NCI-H1417 (cell line): ENCODE measurements at places on chromosomes 3 and 15.

DNA sequence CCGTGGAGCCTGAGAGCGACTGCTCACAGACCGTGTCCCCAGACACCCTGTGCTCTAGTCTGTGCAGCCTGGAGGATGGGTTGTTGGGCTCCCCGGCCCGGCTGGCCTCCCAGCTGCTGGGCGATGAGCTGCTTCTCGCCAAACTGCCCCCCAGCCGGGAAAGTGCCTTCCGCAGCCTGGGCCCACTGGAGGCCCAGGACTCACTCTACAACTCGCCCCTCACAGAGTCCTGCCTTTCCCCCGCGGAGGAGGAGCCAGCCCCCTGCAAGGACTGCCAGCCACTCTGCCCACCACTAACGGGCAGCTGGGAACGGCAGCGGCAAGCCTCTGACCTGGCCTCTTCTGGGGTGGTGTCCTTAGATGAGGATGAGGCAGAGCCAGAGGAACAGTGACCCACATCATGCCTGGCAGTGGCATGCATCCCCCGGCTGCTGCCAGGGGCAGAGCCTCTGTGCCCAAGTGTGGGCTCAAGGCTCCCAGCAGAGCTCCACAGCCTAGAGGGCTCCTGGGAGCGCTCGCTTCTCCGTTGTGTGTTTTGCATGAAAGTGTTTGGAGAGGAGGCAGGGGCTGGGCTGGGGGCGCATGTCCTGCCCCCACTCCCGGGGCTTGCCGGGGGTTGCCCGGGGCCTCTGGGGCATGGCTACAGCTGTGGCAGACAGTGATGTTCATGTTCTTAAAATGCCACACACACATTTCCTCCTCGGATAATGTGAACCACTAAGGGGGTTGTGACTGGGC lies 7.3 kb downstream of the FAM131A start:
- DNase-seq, result no peak

DNA sequence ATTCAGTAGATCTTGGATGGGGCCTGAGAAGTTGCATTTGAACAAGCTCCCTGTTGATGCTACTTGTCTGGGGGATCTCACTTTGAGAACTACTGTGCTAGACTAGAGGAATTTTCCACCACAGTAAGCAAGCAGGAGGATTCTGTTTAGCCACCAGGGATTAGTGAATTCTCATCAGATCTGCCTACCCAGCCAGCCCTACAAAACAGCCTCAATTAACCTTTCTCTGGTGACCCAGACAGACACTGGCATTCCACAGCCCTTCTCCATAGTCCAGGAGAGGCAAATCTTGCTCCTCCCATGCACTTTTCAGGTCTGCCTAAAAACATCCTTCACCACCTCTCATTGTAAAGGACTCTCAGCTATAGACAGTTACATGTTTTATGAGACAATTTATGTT lies 16.7 kb upstream of the MYH15 start:
- no peak for DNase-seq

GRCh38 chr3:54067055-54067698 lies 55.2 kb upstream of the CACNA2D3 start:
- DNase-seq, result no peak

- no peak for DNase-seq
Observed at GRCh38 chr3:172289583-172289982, 158.7 kb downstream of the GHSR start.

DNA sequence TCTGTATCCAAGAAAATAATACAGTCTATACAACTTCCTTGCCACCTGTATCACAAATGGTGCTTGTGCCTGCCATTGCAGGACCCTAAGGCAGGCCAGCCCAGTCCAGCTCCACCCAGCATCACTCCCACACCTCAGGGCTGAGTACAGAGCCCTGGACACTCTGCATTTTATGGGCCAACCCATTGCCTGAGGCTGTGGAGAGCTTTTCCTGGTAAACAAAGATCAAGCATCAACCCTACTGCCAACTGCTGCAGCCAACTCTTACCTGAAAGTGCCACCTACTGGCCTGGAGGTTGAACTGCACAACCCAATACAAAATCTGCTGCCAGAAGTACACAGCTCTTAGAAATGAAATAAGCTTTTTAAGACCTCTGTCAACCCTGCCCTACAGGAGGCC lies 1082.2 kb downstream of the NAALADL2 start:
- DNase-seq, result no peak

- DNase-seq, result no peak
Observed at GRCh38 chr3:25619382-25619781, 45.3 kb downstream of the TOP2B start.

GRCh38 chr3:174533286-174533685 lies 325.8 kb upstream of the NAALADL2 start:
- no peak for DNase-seq

- peak; percentile 45 for DNase-seq
Observed at GRCh38 chr3:159263750-159264553, 462.1 kb downstream of the MFSD1 start.

GRCh38 chr15:95897651-95898050 lies 432.8 kb upstream of the NR2F2 start:
- DNase-seq, result no peak

DNA sequence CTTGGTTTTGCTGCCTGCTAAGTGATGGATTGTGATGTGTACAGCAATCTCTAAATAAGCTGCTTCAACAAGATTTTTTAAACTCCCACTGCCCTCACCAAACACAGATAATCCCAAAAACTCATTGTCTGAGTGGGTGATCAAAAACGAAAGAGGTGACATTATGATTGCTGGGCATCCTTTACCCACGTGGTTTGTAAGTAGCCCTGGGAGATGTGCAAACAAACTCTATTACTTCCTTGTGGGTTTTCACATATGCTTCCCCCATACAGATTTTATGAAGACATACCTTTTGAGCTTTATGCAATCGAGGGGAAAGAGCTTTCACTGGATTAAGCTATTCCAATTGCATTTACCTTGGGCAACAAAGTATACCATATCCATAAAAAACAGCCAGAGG lies 1000.4 kb downstream of the FHIT start:
- no peak for DNase-seq

DNA sequence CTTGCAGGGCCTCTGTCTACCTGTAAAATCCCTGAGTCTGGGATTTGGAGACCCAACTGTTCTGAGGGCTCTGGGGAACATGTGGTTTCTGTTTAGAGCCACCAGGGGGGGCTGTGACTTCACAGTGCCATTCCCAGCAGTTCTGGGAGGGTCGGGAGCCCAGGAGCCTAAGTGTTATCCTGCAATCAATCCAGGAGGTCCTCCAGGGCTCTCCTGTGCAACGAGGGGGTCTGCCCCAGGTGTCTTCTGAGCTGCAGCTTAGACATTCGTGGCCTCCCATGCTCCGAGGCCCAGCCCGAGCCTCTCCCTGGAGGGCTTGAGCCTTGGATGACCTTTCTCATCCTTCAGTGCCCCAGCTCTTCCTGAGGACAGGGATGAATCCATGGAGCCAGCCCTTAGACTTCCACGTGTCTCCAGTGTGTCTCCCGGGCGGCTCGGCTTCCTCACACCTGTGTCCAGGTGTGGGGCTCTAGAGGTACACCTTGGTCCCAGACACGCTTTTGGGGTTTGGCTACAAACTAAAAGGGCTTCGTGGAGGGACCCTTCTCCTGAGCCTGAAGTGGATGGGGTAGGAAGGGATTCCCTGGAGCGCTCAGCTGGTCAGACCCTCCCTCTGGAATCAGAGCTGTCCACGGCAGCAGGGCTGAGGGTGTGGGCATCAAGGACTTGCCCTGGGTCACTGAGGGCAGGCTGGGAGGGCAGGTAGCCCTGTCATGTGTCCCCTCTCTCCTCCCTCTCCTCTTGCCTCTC lies 20.3 kb upstream of the ABTB1 start:
- DNase-seq, result peak; percentile 21

- no peak for DNase-seq
Observed at GRCh38 chr15:63189941-63190768, 749 bp downstream of the RAB8B start.

DNA sequence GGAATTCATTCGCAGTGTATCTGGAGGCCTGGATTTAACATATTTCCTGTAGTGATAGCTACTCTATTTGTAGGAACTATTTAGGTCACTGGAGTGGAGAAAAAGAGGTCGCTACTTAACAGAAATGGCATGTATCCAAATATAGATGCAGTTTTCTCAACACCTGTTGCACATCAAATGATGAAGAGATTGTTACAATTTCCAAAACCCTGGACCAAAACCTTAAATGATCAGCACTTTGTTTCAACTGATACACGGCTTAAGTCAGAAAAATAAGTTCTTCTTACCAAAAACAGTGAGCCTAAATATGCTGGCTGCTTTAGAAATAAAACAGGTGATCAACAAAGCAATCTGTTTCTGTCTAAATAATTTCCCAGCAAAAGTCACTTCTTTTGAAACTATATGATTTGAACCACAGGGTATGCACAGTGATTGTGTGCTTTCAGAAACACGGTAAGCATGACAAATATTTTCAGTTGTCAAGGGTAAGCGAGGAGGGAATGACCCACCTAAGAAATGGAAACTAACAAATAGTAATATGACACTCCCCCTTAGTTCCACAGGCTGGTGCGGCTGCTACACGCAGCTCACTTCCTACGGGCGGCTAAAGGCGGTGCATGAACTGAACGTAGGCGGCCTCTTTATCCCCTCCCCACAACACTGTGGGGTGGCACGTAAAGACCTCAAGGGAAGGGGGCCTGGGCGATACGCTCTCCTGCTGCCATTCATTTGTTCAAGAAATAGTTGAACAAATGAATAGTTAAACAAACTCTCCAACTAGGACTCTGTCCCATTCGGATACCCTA lies 1.1 kb downstream of the EHD4 start:
- DNase-seq, result peak; percentile 64

DNA sequence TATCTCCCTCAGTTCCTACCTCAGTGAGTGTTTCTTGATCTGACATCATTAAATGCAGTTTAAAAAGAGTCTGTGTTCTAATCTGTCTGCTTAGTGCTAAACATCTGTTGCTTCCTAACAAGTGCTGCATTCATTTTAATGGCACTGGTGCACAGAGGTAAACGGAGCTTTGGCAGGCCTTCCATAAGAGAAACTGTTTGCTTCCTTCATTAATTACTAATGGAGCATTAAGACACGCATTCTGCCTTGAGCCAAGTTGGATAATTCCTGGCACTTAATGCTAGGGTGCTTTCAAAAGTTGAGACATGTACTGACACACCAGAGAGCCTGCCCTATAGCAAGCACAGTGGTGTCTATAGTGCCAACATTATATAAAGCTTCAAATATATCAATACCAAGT lies 34.7 kb downstream of the SCG5 start:
- DNase-seq, result peak; percentile 56

DNA sequence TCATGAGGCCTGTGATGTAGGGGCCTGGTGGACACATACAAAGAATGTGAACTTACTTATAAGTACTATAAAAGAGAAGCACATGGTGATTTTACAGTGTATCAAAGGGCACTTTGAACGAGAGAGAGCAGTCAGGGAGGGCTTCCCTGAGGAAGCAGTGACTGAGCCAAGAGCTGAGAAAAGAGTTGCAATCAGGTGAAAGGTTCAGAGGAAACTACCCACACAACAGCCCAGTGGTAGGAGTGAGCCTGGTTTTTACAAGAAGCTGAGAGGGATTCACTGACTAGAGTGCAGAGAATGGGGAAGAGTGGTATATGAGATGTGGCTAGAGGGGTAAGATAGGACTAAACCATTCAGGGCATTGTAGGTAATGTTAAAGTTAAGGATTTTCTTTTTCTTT lies 57.1 kb downstream of the CALML4 start:
- no peak for DNase-seq

GRCh38 chr3:37338500-37338899 lies 164.1 kb upstream of the LRRFIP2 start:
- DNase-seq, result no peak

DNA sequence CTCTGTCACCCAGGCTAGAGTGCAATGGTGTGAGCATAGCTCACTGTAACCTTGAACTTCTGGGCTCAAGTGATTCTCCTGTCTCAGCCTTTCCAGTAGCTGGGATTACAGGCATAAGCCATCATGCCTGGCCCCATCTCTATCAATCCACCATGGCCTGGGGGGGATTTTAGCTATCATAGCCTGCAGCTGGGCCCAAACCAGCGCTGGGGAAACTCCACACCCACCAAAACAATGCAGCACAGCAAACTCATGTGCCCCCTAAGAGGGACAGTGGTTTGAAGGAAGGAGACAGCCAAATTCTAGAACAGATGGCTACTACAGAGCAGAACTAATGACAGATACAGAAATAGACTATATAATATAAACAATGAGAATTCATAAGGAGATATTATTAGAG lies 13.8 kb upstream of the NSMCE3 start:
- DNase-seq, result no peak

DNA sequence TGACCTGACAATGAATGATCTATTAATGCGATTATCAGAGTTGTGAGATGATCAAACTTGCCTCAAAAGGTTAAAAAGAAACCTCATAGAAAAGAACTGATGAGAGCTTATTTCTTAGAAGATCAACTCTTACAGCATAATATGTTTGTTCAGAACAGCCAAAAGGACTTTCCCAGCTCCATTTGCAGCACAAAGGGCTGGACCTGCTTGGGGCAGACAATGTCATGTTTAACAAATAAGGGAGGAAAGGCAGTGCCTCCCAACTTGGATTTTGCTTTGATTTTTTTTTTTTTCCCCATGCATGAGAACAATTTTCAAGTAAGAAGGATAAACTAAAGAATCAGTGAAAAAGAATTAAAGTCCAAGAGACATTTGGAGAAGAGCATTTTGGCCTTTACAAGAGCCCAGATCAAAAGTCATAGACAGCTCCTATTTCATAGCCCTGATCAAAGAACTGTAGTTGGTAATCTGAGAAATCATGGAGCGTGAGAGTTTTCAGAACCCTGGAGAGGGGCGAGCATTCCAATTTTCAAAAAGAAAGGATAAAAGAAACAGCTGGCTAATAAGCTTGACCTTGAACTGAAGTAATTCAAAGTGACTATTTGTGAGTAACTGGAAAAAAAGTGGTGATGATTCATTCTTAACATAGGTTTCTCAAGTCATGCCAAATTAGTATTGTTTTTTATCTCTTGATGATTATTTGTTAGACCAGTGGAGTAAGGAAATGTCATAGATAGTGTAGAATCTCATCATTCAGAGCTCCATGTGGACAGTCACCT lies 136.0 kb upstream of the CFAP20DC start:
- no peak for DNase-seq

GRCh38 chr3:126935756-126936509 lies 47.0 kb upstream of the PLXNA1 start:
- DNase-seq, result no peak
